ENCODE measurements at places on chromosomes 2 and 18.

DNA sequence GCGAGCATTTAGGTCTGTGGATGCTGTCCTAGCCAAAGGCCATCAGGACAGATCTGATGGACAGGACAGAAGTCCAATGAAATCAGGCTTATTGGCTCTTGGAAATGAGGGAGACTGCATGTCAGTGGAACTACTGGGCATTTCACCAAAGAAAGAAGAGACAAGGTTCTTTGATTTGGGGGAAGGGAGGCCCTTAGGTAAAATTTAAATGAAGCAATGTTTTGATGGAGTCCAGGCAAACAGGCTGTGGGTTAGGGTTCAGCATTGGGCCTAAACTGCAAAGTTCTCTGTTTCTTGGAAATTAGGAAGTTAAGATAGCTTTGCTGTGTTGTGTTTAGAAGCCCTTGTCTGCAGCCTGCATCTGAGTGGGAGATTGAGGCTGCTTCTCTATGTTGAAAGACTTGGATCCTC lies 31.6 kb upstream of the RNF149 start:
- no peak for DNase-seq

GRCh38 chr2:2850859-2851258 lies 519.8 kb upstream of the MYT1L start:
- peak; percentile 94 for DNase-seq

DNA sequence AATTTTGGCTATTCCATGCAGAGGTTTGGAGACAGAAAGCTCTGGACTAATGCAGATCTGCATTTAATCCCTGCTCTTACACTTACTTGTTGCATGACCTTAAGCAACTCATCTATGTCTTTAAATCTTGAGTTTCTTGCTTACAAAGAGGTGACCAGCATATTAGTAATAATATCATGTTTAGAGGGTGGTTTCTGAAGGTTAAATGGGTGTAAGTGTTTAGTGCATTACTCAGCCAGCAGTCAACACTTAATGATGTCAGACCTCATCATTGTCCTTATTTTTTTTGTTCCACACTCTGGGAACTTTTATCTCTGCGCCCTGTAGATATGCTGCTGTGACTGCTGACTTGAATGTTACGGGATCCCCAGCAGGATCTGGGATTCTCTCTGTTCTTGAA lies 1.7 kb downstream of the IL1RL1 start:
- DNase-seq: no peak

GRCh38 chr2:20042531-20042930 lies 8.9 kb downstream of the LAPTM4A start:
- DNase-seq: no peak
